ENCODE measurements at places on chromosomes 1 and 21.

DNA sequence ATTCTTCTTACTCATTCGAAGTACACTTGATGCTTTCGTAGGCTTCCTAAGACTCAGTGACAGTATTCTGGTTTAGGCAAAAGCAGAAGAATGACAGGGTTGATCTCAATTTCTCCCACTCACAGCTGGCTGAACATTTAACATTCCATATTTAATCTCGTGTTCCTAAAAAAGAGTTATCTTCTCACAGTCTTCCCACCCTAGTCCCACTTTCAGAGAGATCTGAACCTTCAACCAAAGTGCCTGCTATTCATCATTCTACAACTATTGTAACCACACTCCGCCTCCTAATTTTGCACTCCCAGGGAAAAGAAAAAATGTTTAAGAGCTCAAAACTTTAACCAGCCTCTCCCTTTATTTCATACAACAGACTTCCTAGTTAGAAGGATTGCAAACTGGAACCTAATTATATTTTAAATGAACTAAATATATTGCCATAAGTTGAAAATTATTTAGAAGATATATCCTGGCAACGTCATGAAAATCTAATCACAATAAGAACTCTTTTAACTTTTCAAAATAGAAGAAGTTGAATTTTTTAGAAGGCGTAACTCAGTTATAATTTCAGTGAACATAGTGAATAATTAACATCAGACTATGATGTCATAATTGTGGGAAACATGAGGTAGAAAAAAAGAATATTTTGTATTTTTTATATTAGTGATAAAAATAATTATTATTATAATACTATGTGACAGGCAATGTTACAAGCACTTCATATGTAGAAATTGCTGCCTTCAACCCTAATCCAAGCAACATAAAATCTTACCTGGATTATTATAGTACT is 540.9 kb upstream of the ADGRL2 start:
- DNase-seq: no peak

- peak; percentile 60 for DNase-seq
Observed at GRCh38 chr1:171644805-171645483, 7.5 kb downstream of the MYOC start.

DNA sequence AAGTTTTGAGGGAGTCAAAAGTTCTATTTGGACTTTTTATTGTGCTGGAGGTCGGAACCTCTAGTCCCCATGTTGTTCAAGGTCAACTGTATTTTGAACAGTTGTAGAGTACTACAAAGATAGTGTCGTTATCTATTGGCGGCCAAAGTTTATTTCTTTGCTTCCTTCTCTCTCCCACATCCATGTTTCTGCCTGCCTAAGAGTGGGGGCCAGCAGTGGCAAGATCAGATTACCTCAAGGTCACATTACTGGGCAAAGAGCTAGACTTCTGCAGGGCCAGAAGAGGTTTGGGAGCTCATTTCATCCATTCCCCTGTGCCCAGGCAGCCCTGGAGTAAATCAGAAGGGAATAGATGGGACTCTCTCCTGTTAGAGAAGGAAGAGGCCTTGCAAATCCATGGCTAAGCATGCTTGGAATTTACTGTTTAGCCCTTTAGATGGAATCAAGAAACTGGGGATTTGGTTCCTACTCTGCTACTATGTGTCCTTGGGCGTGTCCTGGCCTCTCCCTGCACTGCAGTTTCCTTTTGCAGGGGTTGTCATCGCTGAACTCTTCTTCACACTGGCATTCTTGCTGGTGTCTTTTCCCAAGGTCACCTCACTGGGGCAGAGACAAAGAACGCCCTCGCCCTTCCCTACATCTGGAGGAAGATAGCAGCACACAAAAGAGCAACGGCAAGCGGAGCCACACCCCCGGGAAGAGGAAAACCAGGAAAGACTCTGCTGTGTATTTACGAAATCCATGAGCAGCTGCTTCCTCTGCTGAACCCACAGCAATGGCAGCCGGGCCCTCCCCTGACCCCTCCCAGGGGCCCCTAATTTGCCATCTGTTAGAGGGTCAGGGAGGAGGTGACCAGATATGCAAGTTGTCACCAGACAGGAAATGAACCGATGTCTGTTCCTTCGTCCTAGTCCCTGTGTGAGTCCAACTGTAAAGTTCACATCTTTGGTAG is 73.3 kb downstream of the PLPP3 start:
- DNase-seq: no peak

DNA sequence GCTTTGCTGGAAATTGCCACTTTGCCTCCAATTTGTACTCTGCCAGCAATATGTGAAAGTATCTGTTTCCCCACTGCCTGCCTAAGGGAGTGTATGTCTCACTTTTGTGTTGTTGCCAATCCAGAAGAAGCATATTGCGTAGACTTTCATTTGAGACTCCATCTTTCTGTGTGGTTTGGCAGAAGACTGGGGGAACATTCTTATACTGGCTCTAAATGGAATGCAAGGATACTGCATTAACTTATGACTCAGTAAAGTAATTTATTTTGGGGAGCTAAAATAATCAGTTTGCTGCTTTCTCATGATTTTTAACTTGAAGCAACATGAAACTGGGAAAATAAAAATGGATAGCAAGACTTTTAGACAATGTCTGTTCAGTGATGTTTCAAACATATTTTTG is 107.7 kb upstream of the TMPRSS2 start:
- no peak for DNase-seq

DNA sequence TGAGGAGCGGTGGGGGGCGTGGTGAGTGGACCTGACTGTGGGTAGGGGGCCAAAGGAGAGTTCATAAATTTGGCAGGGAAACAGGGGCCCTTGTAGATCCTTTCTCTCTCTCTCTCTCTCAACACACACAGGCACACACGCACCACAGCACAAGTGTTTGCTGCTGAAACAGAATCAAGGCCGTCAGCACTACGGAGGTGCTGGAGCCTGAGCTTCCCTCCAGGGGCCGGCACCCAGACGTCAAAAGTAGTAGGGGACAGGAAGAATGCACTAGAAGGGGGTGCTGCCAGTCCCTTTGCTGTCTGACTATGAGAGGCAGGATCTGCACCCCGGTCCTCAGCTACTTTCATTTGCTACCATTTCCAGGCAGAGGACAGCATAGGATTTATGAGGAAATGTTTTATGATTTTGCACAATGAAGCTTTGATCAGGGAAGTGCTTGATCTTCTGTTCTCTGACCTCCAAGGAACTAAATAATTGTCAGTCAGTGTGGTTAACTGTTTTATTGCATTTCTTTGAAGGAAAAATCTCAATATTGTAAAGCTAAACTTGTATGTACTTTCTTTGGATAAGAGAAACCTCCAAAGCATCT is 74.3 kb upstream of the FAM3B start:
- no peak for DNase-seq

GRCh38 chr1:225517697-225518096 is 89.9 kb upstream of the LBR start:
- DNase-seq: no peak

GRCh38 chr1:118661769-118662320 is 326.3 kb downstream of the TBX15 start:
- DNase-seq: no peak

DNA sequence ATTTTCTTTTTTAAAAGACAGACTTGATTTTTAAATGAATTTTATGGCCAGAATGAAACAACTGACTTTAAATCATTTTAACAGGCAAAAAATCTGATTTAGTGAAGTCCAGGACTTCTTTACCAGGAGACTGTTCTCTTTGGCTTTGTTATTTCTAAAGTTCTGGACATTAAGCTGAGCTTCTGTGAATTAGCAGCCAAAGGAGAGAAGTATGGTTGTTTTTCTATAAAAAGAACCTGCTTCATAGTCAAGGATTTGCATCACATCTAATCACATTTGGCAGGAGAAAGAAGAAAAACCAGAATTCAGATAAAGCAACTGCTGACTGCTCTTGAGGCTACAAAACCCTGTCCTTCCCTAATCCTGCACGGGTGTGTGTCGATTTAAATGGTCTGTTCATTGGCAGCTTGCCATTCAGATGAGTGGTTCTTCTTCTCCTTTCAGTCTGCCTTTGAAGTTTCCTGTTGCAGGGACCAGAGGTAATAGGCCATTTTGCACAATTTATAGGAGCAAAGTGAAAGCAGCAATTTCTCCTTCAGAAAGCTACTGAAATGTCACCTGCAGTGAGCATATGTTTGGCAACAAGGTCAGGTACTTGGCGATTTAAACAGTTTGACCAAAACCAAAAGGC is 215.4 kb downstream of the OLFM3 start:
- DNase-seq: no peak

DNA sequence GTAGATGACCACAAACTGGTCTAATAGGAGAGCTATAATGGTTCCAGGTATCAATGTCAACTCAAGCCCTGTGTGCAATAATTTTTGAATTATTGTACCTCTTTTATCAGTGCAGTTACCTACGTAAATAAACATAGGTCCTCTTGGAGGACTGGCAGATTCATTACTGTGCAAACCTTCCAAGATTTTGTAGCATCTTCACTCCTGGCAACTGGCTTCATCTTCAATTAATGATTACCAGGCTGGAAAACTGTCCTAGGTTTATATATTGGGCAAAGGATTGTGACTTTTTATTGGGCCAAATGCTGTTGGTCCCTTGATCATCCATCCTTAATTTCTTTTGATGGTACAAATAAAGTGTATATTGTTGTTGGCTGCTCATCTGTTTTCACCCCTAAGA is 35.6 kb downstream of the C4BPA start:
- no peak for DNase-seq

GRCh38 chr21:30257773-30258172 is 25.0 kb downstream of the KRTAP24-1 start:
- no peak for DNase-seq

DNA sequence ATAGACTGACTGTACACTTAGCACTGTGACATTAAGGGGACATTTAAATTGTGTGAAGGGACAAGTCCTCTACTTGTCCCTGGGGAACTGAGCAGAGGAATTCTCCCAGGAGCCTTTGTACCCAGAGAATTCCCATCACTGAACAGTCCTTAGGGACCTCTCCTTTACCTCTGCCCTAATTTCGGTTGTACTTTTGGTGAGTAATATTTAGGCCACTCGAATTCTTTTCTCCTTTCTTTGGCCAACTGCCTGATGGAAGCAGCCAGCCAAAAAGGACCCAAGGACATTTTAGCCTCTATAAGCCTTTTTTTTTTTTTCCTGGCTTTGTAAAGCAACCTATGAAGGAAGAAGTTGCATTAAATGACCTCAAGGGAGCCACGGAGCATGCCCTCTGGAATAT is 71.5 kb downstream of the NR5A2 start:
- no peak for DNase-seq

DNA sequence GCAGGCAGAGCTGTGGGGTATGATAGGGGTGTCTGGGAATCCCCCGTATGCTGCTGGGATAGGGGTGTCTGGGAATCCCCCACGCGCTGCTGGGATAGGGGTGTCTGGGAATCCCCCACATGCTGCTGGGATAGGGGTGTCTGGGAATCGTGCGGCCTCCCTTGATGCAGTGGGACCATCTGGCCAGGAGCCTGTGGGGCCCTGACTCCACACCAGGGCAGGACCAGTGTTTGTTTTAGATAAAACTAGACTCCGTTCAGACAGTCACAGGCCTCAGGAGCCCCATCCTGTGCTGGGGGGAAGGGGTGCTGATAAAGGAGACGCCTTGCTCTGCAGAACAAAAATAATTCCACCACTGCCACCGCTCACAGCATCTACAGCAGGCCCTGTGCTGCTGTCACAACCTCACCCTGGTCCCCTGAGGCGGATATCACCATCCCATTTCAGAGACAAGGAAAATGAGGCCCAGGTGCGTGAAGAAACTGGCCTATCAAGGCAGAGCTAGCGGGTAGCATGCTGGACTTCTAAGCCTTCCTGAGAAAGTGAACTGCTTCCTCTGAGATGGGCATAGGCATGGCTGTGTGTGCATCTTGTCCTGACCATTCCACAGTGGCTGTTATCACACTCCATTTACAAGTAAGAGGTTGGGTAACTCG is 24.0 kb downstream of the ECE1 start:
- no peak for DNase-seq

DNA sequence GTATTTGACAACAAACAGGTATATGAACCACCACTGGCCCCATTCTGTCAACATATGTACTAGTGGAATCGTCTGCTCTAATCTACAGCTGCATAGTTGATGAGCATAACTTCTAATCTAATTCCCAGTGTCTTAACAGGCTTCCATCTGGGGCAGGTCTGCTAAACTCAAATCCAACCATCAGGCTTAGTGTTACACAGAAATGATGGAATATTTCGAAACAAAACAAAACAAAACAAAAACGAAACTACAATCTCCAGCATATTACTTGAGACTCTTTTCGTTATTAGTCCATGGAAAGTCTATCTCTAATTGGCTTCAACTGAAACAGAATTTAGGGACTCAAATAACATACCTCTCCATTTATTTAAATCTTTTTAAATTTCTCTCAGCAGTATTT is 37.6 kb downstream of the DIPK1A start:
- DNase-seq: no peak

DNA sequence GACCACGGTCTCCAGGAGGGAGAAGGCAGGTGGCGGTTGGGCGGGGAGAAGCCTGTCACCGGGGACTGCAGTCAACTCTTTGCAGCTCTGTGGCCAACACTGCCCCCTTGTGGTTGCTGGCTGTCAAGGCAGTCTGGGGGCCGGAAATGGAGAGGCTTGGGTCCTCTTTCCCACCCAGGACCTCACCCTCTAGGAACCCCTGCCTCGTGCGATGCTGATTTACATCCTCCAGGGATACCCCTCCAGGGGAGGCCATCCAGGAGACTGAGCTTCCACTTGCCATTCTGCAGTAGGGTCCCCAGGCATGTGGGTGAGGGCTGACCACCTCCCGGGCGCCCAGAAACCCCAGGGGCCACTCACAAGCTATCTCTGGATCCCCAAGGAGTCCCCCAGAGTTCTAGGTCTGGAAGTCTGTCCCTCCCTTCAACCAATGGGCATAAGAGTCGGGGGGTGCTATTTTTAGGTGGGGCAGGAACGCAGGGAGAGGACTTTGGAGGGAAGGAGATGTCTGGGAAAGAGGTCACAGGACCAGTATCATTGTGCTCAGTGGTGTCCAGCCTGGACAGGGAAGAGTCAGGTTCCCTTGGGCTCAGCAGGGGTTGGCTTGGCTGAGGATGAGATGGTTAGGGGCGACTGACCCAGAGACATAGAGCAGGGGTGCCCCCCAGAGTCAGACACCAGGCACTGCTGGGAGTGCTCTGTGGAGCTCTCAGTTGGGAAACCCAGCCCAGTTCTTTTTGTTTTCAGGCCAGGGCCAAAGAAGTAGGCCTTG is 7.1 kb upstream of the GPR61 start:
- DNase-seq: peak; percentile 93

- DNase-seq: no peak
Observed at GRCh38 chr1:246592695-246593094, 26.4 kb downstream of the CNST start.

DNA sequence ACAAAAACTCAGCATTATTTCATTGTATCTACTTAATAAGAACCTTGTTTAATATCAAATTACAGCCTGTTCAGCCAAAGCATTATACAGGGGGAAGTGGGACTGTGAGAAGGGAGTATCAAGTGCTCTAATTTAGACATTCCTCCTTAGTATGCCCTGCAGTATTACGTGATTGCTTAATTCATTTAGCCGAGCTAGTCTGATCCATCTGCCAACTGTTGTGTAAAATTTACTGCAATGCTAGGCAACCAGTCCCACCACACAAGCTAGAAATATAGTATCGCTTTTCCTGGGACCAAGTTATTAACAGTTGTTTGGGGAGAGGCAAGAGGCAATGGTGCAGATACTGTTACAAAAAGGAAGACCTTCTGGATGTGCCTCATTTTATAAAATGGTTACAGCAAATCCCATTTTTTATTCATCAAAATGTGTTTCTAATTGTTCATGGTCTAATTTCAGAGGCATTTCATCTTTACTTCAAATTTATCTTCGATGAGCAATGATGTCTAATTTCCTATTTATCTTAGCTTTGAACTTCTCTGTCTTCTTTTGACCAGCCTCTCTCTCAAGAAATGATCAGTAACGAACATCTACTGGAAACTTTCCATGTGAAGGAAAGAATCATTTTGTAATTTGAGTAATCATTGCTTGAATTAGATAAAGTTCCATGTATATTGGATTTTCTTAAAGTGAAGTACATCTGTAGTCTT is 283.3 kb downstream of the DUSP10 start:
- DNase-seq: no peak
